ENCODE measurements at places on chromosomes 1 and 21. TPM values are rescaled to one million over a fixed set of nuclear protein-coding genes. Genes with fewer than 3 reads are reported as not detected.

The VHLL gene
- total RNA-seq, result not detected

The APCS gene
- 0.46 TPM for total RNA-seq

The LCE1F gene
- not detected for total RNA-seq

The RBP7 gene
- 5.7 TPM for total RNA-seq

The C1orf141 gene
- total RNA-seq, result 5.7 TPM

The AMY1B gene
- total RNA-seq, result 4.4 TPM

The B3GALT2 gene
- total RNA-seq, result 8.8 TPM

The COL9A2 gene
- total RNA-seq, result 6.6 TPM

The ITGB2 gene
- total RNA-seq, result 52.9 TPM

The RORC gene
- total RNA-seq, result 24.7 TPM

The CD84 gene
- total RNA-seq, result 10.8 TPM

The ERG gene
- 26.1 TPM for total RNA-seq

The LENEP gene
- 0.89 TPM for total RNA-seq

The HSPB7 gene
- total RNA-seq, result 34.2 TPM

The CFHR5 gene
- not detected for total RNA-seq

The FMOD gene
- total RNA-seq, result 46.3 TPM

The ACTL8 gene
- total RNA-seq, result not detected

The ITLN2 gene
- 1.6 TPM for total RNA-seq

The NOS1AP gene
- 5.0 TPM for total RNA-seq

The C1orf94 gene
- total RNA-seq, result not detected

The EEIG2 gene
- total RNA-seq, result 14.8 TPM

The FGR gene
- total RNA-seq, result 26.6 TPM

The CHI3L2 gene
- 298 TPM for total RNA-seq

The PSMA5 gene
- 33.8 TPM for total RNA-seq

The LHX8 gene
- not detected for total RNA-seq

The BNIPL gene
- total RNA-seq, result 2.8 TPM

The GIPC2 gene
- 2.5 TPM for total RNA-seq

The FCN3 gene
- 36.6 TPM for total RNA-seq

The OVAAL gene
- total RNA-seq, result 0.17 TPM

The STUM gene
- 0.58 TPM for total RNA-seq

The CYP4A22 gene
- 0.14 TPM for total RNA-seq

The SYPL2 gene
- total RNA-seq, result 1.4 TPM

The SLC44A5 gene
- total RNA-seq, result 0.31 TPM

The CFHR2 gene
- not detected for total RNA-seq

The CASQ1 gene
- 0.37 TPM for total RNA-seq

The RNU1-2 gene
- under 0.01 TPM for total RNA-seq

The WNT9A gene
- total RNA-seq, result 5.5 TPM

The GPR52 gene
- 7.3 TPM for total RNA-seq
